ENCODE measurements at places on chromosomes 3 and 15.

DNA sequence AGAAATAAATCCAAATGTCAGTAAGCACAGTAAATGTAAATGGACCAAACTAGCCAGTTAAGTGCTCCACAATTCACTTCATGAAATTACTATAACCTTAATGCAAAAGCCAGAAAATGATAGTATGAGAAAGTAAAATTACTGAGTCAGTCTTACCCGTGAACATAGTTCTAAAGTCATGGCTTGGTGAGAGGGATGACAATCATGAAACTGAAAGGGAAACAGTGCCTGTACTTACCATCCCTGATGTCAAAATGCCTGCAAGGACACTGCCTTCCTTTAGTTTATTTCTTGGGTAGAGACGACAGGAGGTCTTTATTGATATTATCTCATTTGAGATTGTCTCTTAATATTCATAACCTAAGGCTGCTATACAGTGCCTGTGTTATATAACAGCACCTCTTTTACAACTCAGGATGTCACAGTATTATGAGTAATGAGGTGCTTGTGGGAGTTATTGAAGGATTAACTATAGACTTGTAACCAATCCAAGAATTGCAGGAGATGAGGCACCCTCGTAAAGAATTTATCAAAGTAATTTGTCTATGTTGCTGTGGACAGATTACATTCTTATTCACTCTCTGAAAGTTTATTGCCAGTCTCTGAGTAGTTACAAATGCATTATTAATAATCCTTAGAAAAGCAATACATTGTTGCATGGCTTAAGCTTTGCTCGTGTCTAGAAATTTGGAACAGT, 142.9 kb upstream of the BFSP2 start:
- no peak overlapping the region for H3K4me3 ChIP-seq
- no peaks in the 10 kb centered on the region for H3K36me3 ChIP-seq
- DNase-seq, result no peak
- H3K4me1 ChIP-seq, result no peaks in the 10 kb centered on the region

DNA sequence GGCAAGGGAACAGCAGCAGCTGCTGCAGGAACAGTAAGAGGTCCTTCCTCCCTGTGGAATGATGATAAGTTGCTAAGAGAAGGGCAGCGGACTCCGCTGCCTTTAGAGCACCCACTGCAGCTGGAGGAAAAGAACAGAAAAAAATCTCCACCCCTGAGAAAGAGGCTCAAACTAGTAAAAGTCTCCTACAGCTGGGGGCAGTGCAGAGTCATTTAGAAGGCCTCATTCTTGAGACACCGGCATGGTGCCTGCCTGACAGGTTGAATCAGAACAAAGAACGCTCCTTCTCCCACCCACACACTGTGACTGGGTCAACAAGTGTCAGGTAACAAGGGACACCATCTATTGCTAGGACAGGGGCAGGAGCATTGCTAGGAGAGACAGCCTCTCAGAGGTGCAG, 188.4 kb downstream of the ABHD5 start:
- DNase-seq, result no peak
- H3K4me1 ChIP-seq, result no peaks in the 10 kb centered on the region

GRCh38 chr3:85801955-85802354, 843.2 kb downstream of the CADM2 start:
- no peaks in the 10 kb centered on the region for H3K27me3 ChIP-seq
- no peaks in the 10 kb centered on the region for H3K36me3 ChIP-seq
- no peak overlapping the region for H3K4me3 ChIP-seq
- H3K27ac ChIP-seq, result no peak overlapping the region
- no peak for DNase-seq

DNA sequence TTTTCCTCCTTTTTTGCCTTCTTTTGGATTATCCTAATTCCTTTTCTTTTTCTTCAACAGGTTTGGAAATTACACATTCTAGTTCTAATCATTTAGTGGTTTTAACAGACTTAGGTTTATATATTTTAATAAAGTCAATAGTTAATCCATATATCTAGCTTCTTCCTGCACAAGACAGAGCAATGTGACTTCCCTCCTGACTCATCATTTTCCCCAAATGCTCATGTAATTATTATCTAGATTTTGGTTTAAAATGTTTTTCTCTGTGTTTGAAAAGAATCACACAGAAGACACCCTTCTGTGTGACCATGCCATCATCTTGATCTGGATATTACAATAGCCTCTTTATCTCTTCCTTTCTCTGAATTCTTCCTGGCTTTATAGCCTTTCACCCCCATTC, 28.6 kb upstream of the SSR3 start:
- H3K27ac ChIP-seq, result no peak overlapping the region
- no peak for DNase-seq
- H3K4me3 ChIP-seq, result no peak overlapping the region
- no peaks in the 10 kb centered on the region for H3K27me3 ChIP-seq

DNA sequence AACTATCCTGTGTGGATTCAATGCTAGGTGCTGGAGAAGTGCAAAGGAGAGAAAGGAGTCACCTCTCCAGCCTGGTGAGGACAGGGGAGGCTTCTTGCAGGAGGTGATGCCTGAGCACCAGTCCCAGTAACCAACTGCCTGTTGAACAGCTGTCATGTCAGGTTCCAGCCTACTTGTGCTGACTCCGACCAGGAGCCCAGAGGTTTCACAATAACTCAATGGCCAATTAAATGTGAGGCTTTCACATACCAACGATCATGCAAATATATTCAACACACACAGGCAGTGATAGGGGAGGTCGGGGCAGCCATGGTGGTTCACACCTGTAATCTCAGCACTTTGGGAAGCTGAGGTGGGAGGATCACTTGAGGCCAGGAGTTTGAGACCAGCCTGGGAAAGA, 7.7 kb downstream of the SORD start:
- no peaks in the 10 kb centered on the region for H3K36me3 ChIP-seq
- DNase-seq, result no peak
- H3K4me1 ChIP-seq, result no peaks in the 10 kb centered on the region
- no peak overlapping the region for H3K27ac ChIP-seq
- H3K4me3 ChIP-seq, result no peak overlapping the region

DNA sequence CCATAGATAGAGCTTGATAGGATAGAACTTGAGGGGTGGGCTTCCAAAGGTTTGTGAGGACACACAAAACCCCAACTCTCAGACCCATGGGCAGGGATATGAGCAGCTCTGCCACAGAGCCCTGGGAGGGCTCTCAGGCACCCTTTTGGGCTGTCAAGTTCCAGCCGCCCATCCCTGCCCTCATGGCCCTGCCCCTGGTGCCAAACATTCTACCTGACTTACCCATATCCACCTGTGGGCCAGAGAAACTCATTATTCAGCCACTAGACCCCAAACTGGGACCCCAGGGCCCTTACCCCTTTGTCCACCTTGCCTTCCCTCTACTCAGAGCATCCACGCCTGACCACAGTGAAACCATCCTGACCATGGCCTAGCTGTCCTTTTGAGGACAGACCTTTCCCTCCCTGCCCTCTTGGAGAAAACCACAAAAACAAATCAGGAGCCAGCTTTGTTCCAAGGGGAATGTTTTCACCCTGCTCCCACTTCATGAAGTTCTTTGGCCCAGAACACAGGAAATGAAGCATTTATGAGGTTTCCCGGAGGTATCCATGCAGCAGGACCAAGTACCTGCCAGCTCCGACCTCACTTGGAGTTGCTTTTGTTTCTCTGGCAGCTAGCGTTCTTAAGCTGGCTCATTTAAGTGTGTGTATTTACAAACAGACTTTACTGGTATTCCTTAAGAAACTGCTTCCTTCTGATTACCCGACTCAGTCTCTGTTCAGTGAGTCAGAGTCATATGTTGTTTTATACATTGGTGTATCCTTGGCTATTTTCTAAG, 34.2 kb upstream of the GALNT15 start:
- peak overlapping the region; percentile 64 for H3K27ac ChIP-seq
- DNase-seq, result no peak
- no peak overlapping the region for H3K4me3 ChIP-seq
- H3K36me3 ChIP-seq, result no peaks in the 10 kb centered on the region
- no peaks in the 10 kb centered on the region for H3K27me3 ChIP-seq

DNA sequence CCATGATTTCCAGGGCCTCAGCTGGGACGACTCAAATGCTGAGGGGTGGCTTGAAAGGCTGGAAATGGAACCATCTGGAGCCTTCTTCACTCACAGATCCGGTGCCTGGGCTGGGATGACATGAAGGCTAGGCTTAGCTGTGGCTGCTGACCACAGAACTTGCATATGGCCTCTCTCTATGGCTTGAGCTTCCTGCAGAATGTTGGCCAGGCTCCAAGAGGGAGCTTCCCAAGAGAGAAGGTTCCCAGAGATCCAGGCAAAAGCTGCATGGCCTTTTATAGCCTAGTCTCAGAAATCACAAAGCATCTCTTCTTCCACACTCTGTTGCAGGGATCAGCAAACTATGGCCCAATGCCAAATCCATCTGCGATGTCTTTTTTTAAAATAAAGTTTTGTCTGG, 44.8 kb downstream of the GATM start:
- no peaks in the 10 kb centered on the region for H3K36me3 ChIP-seq
- no peaks in the 10 kb centered on the region for H3K4me1 ChIP-seq
- H3K27ac ChIP-seq, result no peak overlapping the region

GRCh38 chr3:40877631-40878463, 321.5 kb upstream of the CTNNB1 start:
- H3K4me3 ChIP-seq, result no peak overlapping the region
- H3K36me3 ChIP-seq, result no peaks in the 10 kb centered on the region
- DNase-seq, result peak; percentile 90
- peak overlapping the region; percentile 77 for H3K27ac ChIP-seq

DNA sequence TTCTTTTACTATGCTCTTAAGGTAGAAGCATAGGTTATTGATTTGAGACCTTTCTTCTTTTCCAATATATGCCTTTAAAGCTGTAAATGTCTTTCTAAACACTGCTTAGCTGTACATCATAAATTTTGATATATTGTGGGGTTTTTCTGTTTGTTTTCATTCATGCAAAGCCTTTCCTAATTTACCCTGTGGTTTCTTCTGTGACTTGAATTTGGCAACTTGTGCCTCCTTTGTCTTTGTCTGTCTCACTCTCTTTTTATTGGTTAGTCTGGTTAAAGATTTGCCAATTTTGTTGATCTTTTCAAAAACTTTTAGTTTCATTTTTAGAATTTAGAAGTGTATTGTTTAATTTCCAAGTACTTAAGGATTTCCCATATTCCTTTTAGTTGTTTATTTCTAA, 343.1 kb downstream of the OXSM start:
- no peak for DNase-seq
- H3K4me3 ChIP-seq, result no peak overlapping the region
- no peak overlapping the region for H3K27ac ChIP-seq

- H3K4me1 ChIP-seq, result no peaks in the 10 kb centered on the region
- H3K4me3 ChIP-seq, result no peak overlapping the region
- H3K27ac ChIP-seq, result no peak overlapping the region
These were observed 30.3 kb upstream of the SEC13 start for GRCh38 chr3:10351013-10351735.

DNA sequence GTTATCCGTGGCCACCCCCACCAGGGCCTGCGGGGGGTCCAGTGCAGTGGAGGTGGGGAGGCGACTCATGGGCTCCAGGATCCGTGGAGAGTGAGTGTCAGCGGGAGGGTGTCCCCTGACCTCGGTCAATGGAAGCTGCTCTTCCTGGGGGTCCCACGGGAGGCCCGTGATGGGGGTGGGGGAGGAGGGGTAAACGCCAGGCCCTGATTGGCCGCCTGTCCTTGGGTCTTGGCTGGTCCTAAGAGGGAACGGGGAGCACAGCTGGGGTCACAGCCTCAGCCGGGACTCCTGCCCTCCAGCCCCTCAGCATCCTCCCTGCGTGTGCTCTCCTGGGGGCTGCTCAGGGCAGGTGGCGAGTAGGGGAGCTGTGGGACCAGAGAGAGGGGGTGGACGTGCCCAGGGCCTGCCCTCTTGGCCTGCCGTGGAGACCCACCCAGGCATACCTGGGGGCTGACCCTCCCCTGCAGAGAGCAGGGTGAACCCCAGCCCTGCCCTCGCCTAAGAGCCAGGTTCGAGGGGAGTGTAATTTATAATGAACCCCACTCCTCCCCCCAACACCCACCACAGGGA, 184.6 kb downstream of the GOLGA6L6 start:
- no peaks in the 10 kb centered on the region for H3K4me1 ChIP-seq
- H3K36me3 ChIP-seq, result no peaks in the 10 kb centered on the region
- H3K27me3 ChIP-seq, result no peaks in the 10 kb centered on the region
- no peak overlapping the region for H3K4me3 ChIP-seq

GRCh38 chr3:80391573-80391972, 623.8 kb upstream of the ROBO1 start:
- no peak for DNase-seq
- no peak overlapping the region for H3K27ac ChIP-seq
- H3K4me3 ChIP-seq, result no peak overlapping the region
- H3K36me3 ChIP-seq, result no peaks in the 10 kb centered on the region

- H3K27me3 ChIP-seq, result no peaks in the 10 kb centered on the region
- H3K4me3 ChIP-seq, result no peak overlapping the region
- no peaks in the 10 kb centered on the region for H3K36me3 ChIP-seq
- DNase-seq, result peak; percentile 26
- H3K4me1 ChIP-seq, result no peaks in the 10 kb centered on the region
- H3K27ac ChIP-seq, result no peak overlapping the region
These were observed 214.5 kb downstream of the ZIC4 start for GRCh38 chr3:147191795-147192385.

- DNase-seq, result peak; percentile 68
- H3K4me1 ChIP-seq, result no peaks in the 10 kb centered on the region
- H3K27me3 ChIP-seq, result no peaks in the 10 kb centered on the region
- H3K36me3 ChIP-seq, result no peaks in the 10 kb centered on the region
These were observed 159.0 kb upstream of the IL12A start for GRCh38 chr3:159829539-159830227.

- no peaks in the 10 kb centered on the region for H3K4me1 ChIP-seq
- DNase-seq, result no peak
- H3K36me3 ChIP-seq, result no peaks in the 10 kb centered on the region
- H3K27ac ChIP-seq, result no peak overlapping the region
- no peaks in the 10 kb centered on the region for H3K27me3 ChIP-seq
- no peak overlapping the region for H3K4me3 ChIP-seq
These were observed 22.6 kb downstream of the MTHFS start for GRCh38 chr15:79874242-79874641.

DNA sequence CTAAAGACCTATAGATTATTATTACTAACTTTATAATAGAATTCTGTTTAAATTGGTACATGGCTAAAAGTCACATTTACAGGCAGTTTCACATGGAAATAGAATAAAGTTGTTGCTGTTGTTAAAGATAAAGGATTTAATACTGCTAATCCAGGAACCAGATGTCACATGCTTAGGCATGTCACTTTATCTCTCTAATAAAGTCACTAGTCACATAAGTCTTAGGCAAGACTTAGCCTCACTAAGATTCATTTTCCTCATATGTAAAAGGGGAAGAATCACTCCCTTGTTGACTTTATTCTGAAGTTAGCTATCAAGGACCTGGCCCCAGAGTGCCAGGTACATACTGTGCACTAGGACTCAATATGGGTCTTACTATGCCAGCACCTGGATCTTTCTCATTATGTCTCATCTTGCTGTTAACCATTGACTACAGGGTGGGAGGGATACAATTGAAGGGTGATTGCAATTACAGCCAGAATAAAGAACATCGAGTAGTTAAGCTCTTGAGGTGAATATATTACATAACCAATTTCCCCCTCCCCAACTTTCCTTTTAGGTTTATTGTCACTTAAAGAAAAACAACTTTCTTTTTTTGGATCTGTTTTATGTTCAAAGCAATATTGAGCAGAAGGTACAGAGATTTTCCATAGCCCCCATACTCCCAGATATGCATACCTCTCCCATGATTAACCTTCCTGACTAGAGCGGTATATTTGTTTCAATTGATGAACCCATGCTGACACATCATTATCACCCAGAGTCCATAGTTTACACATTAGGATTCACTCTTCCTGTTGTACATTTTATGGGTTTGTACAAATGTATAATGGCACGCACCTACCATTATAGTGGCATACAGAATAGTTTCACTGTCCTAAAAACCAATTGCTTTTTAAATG, 36.6 kb downstream of the LNP1 start:
- H3K27me3 ChIP-seq, result no peaks in the 10 kb centered on the region
- H3K4me3 ChIP-seq, result no peak overlapping the region
- H3K36me3 ChIP-seq, result no peaks in the 10 kb centered on the region
- H3K27ac ChIP-seq, result no peak overlapping the region
- no peak for DNase-seq
